ENCODE measurements at places on chromosomes 1 and 21.

- no peak for DNase-seq
These were observed 213.7 kb downstream of the BRINP2 start for GRCh38 chr1:177384461-177384860.

DNA sequence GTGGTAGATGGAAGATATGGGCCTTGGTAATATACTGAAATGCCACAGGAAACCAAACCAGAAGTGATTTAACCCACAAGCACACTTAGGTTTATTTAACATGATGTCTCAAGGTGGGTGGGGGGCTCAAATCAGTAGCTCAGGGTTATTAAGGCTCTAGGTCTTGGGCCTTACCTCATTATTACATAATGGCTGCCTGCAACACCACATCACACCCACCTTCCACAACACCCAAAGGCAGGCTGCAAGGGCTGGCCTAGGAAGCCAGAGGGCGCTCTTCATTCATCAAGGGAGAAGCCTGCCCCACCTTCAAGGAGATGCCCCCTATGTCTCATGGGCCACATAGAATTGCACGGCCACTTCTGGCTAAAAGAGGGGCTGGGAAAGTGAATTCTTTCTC, 6.0 kb downstream of the TFF1 start:
- no peak for DNase-seq

- DNase-seq, result no peak
These were observed 59.1 kb downstream of the KCND3 start for GRCh38 chr1:111930356-111930755.

- DNase-seq, result no peak
These were observed 154.4 kb upstream of the FGGY start for GRCh38 chr1:59142311-59143132.

- no peak for DNase-seq
These were observed 92.0 kb upstream of the S1PR1 start for GRCh38 chr1:101144671-101145448.

DNA sequence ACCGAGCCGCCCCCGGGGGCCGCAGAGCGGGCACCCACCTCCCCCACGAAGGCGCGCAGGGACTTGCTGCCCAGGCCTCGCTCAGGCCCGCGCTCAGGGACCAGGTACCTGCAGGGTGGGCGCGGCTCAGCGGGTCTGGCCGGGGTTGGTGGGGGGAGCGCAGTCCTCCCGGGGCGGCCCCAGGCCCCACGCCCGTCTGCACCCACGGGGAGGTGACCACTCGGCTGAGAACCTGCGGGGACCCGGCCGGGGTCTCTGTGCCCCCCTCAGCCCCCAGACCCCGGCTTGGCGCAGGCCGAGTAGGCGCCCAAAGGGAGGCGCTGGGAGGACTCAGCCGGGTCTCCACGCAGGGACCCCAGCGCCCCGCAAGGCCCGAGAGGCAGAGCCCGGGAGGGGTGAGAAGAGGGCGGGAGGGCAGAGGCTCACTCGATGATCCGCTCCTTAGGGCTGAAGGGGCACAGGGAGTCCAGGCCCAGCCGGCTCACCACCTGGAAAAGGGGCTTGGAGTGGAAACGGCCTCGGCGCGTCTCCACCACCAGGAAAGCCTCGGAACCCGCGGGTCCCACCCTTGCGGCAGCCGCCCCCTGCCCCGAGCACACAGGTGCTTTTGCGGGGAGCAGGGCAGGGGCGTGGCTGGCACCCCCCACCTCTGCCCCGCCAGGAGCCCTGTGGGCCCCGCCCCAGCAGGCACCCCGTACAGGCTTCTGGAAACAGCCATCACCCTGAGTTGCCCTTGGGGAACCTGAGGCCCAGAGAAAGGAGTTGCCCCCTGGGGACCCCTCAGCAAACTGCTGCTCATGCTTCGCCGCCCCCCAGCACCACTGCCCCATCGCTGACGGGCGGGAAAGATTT, 9.3 kb downstream of the FTCD start:
- no peak for DNase-seq

GRCh38 chr21:41170859-41171609, 3.1 kb downstream of the BACE2 start:
- DNase-seq, result no peak

DNA sequence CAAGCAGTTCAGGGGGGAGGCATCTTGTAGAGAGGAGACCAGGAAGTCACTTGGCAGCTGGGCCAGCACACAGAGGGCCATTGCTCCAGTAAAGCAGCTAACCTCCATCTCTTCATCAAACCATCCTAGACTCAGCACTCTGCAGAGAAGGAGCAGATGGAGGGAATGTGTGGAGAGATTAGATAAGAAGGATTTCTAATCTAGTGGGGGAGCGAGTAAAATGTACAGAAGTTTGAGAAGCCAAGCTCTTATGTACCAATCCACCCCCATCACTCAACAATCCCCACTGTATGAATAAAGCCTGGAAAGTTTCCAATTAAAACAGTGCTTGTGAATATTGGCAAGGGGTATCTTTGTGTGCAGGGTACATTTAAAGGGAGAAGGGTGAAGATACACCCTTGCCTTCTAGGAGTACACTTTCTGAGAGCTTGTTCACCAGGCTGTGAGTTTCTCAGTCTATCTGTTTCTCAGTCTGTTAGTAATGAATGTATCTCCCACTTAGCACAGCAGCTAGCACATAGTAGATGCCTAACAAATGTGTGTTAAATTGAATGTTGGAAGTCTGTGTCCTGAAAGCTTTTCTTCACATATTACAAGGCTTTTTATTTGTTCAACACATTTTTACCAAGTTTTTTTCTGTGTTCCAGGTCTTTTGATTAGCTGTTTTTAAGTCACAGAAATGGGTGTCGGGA, 142.7 kb upstream of the UBE2U start:
- DNase-seq, result no peak

- DNase-seq, result peak; percentile 86
These were observed 17.6 kb downstream of the GALNT2 start for GRCh38 chr1:230084408-230085177.

DNA sequence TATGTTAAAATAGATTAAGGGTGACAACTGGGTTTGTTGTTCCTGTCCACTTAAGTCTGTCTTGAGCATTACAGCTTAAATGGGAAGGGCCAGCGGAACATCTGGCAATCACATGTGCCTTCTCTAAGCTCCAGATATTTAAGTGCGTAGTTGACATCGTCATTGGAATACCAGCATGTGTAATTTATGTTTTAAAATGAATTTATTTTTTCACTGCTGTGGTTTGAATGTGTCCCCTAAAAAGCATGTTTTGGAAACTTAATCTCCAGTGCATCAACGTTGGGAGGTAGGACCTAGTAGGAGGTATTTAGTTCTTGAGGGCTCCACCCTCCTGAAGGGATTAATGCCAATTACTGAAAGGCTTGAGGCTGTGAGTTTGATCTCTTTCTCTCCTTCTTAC, 13.4 kb downstream of the ZCCHC17 start:
- DNase-seq, result no peak

DNA sequence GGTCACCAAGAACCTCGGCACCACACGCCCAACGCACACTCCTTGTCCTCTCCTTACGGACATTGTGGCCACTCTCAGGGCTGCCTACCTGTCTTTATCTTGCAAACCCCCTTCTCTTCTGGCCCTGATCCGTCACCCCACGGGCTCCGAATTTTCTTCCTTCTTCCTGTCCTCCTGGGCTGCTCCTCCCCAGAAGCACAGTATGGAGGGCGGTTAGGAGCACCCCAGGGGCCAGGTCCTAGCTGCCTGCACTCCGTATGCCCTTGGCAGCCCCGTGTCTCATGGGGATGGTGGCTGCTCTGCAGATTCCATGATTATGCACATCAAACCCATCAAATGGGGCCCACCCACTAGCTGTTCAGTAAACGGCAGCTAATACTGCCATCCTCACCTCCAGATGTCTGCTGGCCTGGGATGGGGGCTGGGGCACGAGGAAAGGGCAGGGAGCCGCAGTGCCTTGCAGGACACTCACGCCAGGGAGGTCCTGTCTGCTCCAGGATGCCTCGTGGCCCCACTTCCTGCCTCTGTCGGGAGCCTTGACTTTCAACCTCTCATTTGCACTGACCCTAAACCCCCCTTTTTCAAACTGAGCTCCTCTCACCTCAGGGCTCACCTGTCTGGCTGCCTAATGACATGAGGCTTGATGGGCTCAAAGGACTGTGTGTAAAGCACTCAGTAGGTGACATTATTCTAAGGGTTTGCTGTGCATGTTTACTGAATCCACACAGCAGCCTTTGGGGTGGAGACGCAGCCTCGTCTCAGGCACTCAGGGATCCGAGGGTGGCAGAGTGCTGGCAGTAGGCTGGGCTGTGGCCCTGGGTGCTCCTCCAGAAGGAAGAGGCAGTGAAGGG, 4.4 kb downstream of the TTC34 start:
- no peak for DNase-seq

- DNase-seq, result no peak
These were observed 69.6 kb downstream of the LHX4 start for GRCh38 chr1:180299479-180300221.

GRCh38 chr1:19769211-19769932, 30.3 kb downstream of the TMCO4 start:
- no peak for DNase-seq

GRCh38 chr1:91645031-91645430, 144.4 kb downstream of the CDC7 start:
- DNase-seq, result no peak

DNA sequence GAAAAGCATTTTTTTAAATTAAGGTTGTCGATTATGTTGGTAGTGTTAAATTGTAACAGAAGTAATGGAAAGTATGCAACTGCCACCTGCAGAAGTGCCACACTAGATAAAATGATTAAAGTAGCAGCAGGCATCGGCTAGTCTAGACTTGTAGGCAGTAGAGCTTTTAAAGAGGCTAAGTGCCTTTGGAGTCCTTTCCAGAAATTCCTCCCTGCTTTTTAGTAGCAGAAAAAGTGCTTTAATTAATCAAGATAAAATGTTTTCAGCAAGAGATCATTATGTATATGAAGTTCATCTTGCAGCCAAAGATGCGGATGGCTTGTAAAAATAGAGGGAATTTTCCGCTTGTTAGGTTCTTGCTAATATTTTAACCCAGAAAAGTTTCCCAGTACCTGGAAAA, 87.1 kb upstream of the LRRC8D start:
- DNase-seq, result no peak

DNA sequence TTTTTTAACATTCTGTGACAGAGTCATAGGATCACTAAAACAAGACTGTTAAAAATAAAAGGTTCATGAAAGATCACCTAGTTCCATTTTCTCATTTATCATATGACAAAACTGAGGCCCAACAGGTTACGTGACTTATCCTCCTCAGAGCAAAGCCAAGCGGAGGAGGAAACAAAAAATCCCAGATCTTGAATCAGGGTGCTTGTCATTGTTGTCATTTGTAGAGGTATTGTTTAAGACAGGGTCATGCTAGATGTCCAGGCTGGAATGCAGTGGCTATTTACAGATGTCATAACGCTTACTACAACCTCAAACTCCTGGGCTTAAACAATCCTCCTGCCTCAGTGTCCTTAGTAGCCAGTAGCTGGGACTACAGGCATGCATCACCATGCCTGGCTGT, 293.2 kb downstream of the DSCAM start:
- no peak for DNase-seq

GRCh38 chr1:20931930-20932436, 144.9 kb upstream of the HP1BP3 start:
- DNase-seq, result no peak

- no peak for DNase-seq
These were observed 75.7 kb upstream of the RAVER2 start for GRCh38 chr1:64669098-64669675.

DNA sequence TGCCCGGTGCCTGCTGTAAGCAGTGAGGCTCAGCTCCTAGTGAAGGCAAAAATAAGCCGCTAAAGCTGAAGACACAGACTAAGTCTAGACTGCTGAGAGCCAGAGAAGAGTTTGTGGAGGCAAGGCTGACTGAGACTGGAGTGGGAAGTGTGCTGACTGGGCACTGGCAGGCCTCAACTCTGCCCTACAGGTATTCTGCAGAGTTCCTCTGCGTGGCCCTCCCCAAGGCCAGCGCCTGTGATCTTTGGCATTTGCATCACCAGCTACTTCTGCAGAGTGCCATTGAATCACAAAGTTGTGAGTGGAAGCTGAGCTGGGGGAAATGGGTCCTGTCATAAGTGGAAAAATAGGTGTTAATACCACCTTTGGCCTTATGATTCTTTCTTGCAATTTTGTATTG, 905.7 kb downstream of the PLA2G4A start:
- no peak for DNase-seq

DNA sequence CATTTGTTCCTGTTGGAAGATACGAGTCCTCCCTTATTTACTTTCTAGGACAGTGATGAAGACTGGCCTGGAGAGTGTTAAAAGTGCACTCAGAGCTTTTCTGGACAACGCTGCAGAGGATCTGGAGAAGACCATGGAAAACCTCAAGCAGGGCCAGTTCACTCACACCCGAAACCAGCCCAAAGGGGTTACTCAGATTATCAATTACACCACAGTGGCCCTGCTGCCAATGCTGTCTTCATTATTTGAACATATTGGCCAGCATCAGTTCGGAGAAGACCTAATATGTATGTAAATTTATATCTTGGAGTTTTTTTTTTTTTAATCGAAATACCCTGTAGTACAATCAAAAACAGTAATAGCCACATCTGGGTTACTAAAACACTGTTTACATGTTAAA, 190.5 kb downstream of the ZP4 start:
- no peak for DNase-seq

DNA sequence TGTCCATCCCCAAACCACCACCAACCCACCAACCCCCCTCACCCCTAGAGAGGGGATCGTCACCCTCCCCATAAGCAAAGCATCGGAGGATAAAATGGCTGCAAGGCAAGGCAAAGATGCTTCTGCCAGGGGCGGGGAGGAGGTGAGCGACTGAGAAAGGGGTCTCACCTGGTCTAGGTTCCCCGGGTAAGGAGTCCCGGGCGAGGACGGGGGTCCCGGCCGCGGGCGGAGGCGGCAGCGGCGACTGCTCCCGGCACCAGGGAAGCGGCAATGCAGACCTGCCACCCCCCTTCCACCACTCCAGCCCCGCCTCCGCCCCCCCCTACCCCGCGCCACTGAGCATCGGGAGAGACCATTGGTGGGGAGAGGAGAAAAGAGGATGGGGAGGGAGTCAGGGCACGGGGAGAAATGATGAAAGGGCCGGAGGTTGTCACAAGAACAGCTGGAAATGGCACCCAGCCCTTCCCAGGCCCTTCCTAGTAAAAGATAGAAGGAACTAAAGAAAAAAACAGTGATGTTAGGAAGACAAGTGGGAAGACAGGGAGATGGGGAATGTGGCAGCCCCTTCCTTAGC, at the start of gene SV2A:
Gene SV2A, minus strand, starts transcription at position 274 of the 574 bp plus-strand sequence. CDS start 4,004 bp downstream, outside the sequence.
- DNase-seq, result peak; percentile 59

DNA sequence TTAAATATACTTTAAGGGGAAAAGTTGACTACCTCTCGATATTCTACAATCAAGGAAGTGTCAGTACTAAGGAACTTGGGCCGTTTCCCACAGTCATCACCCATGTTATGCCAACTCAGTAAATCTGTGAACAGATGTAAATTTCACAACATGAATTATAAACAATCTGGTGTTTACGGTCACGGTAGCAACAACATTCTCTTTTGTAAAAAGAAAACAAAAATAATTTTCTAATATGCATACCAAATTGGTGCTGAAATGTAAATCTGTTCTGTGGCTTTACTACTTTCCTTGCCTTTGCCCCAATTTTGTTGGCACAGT, 1.2 kb downstream of the SH3GLB1 start:
- DNase-seq, result no peak

Measured in adrenal gland (tissue), 19 donors.